ENCODE measurements at places on chromosomes 2 and 18.

DNA sequence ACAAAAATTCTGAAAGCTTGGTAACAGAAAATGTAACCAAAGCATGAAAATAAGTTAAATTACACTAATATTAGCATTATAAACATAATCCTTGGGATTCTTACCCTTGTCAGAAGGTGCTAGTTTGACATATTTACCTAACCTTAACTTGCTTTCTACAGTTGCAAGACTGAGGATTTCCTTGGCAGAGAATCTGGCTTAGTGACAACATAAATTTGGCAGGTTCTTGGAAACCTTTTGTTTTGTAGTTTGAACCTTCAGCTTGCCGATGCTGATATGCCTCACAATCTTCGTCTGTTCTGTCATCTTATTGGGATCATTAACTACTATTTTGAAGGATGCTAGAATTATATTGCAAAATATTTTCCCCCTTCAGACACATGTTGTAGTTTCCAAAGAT, 3.4 kb downstream of the XIRP2 start:
- DNase-seq: no peak

GRCh38 chr18:8247700-8248099, 361.5 kb upstream of the RAB12 start:
- no peak for DNase-seq

DNA sequence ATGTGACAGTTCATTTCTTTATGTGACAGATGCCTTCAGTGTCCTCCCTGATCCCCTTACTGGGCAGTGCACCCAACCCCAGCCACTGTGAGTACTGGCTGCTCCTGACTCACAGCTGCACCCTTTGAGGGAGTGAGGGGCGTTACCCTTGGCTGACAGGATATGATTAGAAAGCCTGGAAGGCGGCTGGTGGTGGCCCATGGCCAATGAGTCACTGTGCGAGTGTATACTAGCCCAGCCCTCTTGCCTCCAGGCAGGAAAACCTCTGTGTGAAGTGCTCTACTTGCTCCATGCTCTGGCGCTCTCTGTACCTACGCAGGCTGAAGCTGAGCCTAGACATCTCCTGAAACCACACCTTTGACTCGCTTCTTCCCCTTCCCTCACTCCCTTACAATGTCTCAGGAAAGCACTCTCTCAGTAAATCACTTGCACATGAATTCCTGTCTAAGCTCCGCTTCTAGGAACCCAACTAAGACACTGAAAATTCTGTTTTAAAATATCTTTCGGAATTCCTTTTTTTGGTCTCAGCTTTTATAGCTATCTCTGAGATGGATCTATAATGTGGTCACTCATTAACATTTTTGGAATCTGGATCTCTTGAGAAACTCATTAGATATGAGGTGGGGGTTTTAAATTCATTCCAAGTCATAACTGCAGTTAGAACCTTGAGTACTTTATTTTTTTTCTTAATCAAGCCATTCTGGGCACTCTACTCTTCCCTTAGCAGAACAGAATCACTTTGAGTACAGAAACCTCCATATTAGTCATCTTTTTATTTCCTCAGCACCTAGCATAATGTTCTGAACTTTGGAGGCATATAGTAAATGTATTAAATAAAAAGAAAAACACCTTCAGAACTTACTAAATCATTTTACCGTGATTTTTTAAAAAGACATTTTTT, 25.3 kb upstream of the STAM2 start:
- no peak for DNase-seq

GRCh38 chr2:238693337-238694093, 154.4 kb upstream of the TWIST2 start:
- no peak for DNase-seq

GRCh38 chr2:86239326-86239725, 40.1 kb downstream of the MRPL35 start:
- DNase-seq: no peak

DNA sequence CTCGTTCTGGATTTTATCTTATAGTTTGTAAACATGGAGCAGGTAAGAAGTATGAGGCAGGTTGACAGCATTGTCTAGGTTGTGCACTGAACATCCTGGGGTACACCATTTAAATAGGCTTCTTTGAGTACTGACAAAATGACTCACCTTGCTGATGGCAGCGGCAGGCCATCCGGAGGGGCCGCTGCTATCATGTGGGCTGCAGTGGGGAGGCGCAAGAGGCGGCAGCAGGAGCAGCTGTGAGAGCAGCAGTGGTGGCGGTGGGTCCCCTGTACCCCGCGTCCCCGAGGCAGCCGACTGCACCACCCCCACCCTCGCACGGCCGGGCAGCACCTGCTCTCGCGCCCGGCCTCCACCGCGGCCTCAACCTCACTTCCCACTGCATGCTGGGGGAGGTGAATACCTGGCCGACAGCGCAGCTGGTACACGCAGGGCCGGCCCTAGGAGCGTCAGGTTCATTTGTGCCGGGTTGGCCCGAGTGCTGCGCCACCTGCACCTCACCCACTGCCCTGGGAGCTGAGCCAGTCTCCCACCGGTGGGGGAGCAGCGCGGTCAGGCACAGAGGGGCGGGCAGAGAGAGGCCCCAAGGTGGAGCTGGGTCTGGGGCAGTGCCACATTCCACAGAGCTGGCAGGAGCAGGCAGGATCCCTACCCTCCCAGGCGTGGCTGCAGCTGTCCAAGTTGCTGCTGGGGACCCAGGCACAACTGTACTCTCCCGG, 154.5 kb upstream of the RBMS1 start:
- no peak for DNase-seq

GRCh38 chr18:56575819-56576663, 62.4 kb downstream of the TXNL1 start:
- DNase-seq: no peak

DNA sequence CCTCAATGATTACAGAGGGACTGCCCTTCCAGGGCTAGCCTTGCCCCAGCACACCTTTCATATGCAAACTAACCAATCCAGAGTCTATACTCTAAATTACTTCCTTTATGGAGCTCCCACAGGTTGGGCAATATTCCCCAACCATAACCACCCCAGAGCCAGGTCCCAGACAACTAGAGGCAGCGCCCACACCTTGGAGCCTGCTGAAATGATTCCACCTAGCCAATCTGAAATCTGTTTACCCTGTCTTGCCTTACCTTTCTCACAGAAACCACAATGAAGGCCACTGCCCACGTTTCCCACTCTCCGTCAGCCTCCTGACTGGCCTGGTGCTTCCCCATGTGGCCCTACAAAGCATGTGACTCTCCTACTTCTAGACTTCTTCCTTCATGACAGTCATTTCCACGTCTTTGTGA, 62.0 kb downstream of the REEP1 start:
- DNase-seq: no peak

GRCh38 chr2:23448906-23449305, 63.9 kb downstream of the KLHL29 start:
- no peak for DNase-seq

- no peak for DNase-seq
Measured at GRCh38 chr2:100517556-100517955, 45.2 kb upstream of the PDCL3 start.

DNA sequence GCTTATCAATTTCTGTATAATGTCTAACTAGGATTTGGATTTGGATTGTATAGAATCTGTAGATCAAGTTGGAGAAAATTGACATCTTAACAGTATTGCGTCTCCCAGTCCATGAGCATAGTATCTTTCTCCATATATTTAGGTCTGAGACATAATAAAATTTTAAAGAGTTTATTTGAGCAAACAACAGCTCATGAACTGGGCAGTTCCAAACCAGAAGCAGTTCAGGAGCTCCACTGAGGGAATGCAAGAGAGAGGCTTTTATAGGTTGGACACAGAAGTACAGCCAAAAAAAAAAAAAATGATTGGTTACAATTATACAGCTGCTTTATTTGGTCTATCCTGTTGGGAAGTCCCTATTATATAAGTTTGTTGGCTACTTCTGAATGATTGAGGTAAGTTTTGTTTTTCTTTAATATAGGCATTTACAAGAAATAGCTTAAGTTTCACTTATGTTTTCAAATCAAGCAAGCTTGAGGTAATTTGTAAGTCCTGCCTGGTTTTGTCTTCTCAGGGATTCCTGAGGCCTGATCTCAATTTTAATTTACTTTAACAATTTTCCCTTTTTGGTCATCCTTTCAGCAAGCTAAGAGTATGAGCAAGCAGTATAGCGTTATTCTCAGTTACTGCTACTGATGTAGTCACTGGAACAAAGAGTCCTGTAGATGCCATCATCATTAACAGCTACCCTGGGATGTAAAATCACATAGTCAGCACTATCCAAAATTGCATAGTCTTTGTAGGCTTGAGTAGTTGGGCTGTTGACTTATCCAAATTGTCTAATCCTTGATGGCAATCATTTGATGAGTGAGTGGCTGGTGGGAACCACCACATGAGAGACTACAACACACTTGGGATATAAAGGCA, 27.5 kb upstream of the RUFY4 start:
- no peak for DNase-seq

- DNase-seq: no peak
Measured at GRCh38 chr2:1795261-1796231, 51.2 kb upstream of the PXDN start.

DNA sequence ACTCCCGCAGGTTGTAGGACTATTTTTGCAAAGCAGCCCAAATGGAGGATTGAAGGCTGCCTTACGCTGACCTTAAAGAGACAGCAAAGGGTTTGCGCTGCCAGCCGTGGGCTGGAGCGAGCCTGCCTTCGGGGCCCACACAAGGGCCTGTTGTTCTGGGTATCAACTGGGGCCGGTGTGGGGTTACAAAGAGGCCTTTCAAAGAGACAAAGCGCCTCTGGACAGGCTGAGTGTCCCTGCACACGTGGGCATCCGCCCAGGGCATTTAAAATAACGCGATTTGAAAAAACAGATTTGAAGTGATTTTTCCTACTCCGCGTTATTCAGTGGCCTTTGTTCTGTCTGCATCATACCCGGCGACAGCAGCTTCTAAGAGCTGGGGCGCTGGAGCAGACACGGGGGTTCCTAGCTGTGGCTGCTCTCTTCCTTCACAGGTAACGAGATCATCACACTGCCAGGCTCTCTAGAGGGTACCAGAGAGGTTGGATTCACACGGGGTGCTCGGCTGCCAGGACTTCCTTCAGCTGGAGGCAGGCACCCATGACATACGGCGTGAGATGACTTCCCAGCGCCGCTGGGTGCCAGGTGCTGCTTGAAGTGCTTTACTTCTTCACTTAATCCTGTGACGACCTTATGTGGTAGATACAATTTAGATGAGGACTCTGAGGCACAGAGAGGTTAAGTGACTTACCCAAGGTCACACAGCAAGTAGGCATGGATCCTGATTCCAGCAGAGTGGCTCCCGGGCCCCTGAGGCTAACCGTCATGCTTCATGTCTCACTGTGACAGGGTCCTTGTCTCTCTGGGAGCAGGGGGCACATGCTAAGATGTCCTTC, 32.2 kb downstream of the MAL start:
- no peak for DNase-seq

DNA sequence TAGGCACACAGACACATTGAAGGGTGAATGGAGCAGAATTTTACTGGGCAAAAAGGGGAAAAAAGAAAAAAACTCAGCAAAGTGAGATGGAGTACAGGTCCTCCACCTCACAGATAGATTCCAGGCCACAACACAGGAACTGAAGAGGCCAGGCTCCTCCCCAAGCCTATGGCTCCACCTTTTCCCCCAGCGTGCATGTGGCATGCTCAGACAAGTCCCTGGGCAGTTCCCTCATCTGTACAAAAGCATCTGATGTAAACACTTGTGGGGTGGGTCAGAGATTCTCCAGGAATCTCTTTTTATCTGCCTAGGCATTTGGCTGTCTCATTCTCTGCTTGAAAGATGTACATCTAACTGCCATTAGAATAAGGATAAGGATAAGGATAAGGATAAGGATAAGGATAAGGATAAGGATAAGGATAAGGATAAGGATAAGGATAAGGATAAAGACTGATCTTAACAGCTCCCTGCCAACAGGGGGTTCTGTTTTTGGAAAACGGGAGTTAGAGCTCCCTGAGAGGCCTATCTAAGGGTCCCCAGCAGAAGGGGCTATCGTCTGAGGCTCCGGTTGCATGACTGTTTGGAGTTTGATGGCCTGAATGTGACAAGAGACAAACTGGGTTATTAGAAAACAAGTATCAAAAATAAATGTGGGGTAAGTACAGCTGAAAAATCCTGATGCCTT, 17.2 kb upstream of the ASXL3 start:
- DNase-seq: no peak

GRCh38 chr2:5749347-5749746, 57.2 kb downstream of the SOX11 start:
- no peak for DNase-seq

- DNase-seq: no peak
Measured at GRCh38 chr2:178909507-178909906, 102.3 kb upstream of the TTN start.

GRCh38 chr18:37967261-37967660, 401.7 kb upstream of the CELF4 start:
- DNase-seq: no peak

- no peak for DNase-seq
Measured at GRCh38 chr2:182068811-182069210, 83.2 kb downstream of the PPP1R1C start.

- no peak for DNase-seq
Measured at GRCh38 chr2:240392084-240392947, 43.1 kb upstream of the GPC1 start.

GRCh38 chr2:147711031-147711430, 133.8 kb upstream of the ACVR2A start:
- DNase-seq: no peak

DNA sequence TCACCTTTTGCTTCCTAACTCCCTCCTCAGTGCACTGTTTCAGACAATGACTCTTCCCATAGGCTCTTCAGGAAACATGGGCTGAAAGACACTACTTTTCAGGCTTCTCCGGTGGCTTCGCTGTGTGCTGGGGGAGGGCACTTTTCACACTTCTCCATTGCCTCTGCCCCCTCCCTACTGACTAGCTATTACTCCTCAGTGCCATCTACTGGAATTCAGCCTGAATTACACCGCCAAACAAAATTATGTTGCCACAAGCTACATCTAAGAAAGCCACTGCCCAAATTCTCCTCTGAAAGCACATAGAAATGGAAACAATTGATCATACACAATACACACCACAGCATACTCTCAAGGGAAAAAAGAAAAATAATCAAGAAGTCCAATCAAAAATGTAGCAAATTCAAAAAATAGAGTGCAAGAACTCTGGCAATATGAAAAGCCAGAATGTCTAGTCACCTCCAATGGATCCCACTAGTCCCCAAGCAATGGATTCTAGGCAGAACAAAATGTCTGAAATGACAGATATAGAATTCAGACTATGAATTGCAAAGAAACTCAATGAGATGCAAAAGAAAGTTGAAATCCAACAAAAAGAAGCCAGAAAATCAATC, 1139.4 kb upstream of the GYPC start:
- no peak for DNase-seq

DNA sequence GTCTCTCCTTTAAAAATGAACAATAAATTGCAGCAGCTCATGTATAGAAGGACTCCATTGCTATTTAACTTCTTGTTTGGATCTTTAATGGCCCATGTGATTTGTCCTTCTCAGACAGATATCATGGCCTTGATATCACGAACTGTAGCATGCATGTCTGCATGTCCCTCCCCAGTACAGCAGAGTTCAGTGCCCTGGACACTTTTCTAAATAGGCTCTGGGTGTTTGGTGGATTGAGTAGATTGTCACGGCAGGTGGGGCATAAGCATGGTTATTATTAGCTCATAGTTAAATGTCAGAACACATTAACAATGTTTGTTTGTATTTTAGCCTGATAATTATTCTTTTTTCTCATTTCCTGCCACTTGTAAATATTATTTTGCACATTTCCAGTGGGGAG, 118.3 kb downstream of the LRRTM1 start:
- no peak for DNase-seq

GRCh38 chr2:60552078-60552850, 1.2 kb downstream of the BCL11A start:
- no peak for DNase-seq
